ENCODE measurements at places on chromosomes 12 and 14.
A peak's percentile ranks its signal among the peaks of the same experiment; 100 is the strongest.

DNA sequence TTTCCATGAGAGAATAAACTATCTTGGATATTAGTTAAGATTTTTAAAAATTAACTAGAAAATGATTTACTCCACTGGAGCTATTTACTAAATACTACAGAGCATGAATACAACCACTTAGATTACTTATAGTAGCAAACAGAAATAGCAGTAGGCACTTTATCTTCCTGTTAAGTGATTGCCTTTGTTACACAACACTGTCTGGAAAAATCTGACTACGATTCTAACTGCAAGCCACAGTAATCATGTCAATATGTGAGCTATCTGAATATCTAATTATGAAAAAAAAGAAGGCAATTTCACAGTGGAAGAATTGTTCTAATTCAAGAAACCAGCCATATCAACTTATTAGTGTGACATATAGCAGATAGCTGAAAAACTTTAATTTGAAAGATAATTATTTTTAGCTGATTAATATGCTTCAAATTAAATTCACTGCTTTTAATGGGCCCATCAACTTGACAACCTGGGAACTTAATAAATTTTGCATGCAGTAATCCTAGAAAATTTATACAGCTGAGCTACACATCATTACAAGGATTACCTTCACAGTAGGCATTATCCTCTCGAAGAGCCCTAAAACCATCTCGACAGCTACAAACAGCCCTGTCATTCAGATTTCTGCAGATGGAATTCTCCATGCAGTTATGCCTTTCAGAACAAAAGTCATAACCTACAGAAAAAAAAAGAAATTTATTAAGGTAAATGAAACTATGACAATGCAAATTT lies 172.8 kb downstream of the NELL2 start:
- DNase-seq = no peak

GRCh38 chr14:66624336-66624937 lies 116.5 kb downstream of the GPHN start:
- DNase-seq = no peak

DNA sequence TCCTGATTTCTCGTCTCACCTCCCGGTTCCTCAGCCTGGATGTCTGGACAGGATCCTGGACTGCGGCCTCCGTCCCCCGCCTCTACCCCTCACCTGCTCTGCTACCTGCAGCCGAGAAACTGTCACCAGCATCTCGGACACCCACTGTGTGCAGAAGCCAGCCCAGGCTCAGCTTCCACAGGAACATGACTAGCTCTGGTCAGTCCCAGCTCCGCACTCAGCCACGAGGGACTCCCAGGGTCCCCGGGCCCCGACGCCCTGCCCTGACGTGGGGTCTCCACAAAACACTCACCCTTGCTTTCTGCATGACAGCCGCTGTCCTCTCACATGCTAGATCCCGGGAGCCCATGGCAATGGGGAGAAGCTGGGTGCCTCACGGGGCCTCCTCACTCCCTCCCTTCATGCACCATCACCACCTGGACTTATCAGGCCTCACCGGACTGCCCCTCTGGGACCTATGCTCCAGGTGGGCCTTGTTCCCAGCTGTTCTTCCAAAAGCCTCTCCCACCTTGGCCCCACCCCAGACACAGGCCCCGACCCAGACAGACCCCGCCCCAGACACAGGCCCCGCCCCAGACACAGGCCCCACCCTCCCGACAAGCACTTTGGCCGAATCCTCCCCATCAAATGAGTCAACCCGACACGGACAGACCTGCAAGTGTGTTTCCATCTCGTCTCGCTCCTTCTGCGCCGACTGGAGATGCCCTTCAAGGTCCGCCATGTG lies 26.9 kb upstream of the ANKLE2 start:
- DNase-seq = no peak

GRCh38 chr12:27186022-27186839 lies 57.9 kb upstream of the STK38L start:
- DNase-seq = no peak

- DNase-seq = no peak
Observed at GRCh38 chr14:38238332-38238731, 17.6 kb downstream of the CLEC14A start.

DNA sequence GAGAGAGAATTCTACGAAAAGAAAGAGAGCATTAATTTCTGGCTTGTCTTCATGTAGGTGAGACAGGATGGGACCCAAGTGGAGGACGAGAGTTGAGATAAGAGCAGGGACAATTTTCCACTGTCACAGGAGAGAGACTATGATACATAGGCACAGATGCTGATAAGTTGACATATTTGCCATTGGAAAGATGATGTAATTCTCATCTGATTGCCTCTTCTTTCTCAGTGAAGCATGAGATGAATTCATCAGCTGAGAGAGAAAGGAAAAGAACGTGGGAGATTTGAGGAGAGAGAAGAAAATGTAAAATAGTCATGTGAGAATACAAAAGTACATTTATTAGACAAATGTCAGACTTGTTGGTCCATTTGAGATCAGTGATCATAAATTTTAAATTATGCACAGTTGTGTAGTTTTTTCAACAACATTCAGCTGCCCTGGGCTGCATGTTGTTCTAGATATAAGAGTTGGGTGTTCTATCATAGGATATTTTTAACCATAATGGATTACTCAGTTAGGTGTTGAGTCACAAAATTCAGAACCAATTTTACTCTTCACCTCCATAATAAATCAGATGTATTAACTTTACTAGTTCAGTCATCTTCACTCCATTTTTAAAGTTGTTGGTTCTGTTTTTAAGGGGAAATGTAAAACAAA lies 222.9 kb downstream of the DPY19L2 start:
- no peak for DNase-seq

DNA sequence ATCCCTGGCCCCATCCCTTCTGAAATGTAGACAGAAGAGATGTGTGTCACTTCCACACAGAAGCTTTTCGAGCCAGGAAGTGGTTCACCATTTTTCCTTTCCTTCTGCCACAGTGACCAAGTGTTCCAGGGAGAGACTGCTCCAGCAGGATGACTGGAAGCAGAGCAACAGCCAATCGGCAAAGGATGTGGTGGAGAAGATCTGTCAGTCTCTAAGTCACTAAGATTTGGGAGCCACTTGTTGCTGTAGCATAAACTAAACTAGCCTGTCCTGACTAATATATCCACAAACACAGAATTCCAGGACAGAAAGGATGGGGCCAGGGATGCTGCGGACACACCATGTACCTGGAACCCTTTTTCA lies 42.9 kb downstream of the DUSP6 start:
- no peak for DNase-seq

GRCh38 chr12:6241495-6241894 lies 41.3 kb downstream of the CD9 start:
- DNase-seq = no peak

GRCh38 chr12:1607940-1608712 lies 13.7 kb upstream of the FBXL14 start:
- no peak for DNase-seq

- DNase-seq = no peak
Observed at GRCh38 chr12:57046086-57046791, 3.7 kb downstream of the MYO1A start.

DNA sequence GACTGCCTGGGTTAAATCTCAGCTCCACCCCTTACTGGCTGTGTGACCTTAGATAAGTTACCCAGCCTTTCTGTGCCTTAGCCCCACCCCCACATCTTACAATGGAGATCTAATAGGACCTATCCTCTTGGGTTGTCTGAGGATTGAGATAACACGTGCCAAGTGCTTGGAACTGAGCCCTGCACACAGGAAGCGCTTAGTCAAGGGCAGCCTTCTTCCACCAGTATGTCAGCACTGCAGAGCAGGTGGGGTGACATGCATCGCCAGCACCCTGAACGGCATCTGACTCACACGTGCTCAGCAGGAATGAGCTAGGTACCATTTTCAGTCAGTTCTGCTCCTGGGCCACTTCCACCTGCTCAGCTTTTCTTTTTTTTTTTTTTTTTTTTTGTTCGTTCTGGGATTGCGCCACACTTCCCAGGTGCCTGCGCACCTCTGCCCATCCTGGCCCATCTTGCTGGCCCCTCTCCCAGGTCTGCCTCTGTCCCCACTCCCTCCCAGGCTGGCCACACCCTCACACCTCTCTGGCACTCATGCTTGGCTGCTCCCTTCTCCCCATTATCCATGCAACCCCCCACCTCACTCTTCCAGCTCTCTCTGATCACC lies 19.6 kb downstream of the LGMN start:
- DNase-seq = peak; percentile 44

- DNase-seq = no peak
Observed at GRCh38 chr12:9991876-9992275, 7.0 kb downstream of the CLEC1B start.

DNA sequence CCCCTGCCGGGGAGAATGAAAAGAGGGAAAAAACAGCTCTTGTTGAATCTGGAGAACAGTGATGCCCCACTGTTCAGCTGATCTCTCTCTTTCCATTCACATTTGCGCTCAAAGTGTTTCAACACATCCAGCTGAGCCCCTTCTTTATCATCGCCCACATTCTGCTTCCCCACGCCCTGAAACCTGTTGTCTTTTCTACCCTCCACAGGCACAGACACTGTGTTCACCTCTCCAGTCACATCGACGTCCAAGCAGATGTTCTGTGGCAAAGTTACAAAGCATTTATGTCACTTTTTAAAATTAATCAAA lies 338.7 kb downstream of the EGLN3 start:
- no peak for DNase-seq

DNA sequence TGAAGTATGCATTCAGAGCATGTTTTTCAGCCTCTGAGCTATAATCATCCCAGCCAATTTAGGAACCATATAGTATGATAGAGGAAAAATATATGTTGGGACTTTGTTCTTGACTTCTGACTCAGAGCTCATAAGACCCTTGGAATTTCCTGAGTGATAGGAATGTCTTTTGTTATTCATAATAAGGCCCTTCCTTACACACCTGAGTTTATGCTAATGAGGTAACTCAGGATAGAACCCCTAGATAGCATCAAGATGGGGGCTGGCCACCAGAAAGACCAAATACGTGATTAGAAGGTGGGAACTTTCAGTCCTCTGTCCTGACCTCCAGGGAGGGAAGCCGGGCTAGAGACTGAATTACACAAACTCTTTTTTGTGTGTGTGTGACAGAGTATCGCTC lies 32.4 kb upstream of the PLEK2 start:
- DNase-seq = no peak

DNA sequence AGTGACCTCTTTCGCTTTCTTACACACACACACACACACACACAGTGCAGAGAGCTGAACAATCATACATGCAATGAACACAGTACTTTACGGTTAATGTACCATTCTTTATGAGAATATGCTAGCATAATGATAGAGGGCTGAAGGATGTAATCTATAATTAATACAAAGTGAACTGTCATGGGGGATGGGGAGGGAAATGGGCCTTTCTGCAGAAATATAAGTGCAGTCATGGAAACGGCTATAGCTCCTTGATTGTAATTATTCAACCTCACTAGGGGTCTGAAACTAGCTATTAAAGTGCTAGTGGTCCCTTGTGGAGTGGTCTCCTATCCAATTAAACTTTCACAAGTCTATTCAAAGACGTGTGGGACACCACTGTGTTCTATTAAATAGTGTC lies 443.2 kb upstream of the FOXG1 start:
- no peak for DNase-seq

DNA sequence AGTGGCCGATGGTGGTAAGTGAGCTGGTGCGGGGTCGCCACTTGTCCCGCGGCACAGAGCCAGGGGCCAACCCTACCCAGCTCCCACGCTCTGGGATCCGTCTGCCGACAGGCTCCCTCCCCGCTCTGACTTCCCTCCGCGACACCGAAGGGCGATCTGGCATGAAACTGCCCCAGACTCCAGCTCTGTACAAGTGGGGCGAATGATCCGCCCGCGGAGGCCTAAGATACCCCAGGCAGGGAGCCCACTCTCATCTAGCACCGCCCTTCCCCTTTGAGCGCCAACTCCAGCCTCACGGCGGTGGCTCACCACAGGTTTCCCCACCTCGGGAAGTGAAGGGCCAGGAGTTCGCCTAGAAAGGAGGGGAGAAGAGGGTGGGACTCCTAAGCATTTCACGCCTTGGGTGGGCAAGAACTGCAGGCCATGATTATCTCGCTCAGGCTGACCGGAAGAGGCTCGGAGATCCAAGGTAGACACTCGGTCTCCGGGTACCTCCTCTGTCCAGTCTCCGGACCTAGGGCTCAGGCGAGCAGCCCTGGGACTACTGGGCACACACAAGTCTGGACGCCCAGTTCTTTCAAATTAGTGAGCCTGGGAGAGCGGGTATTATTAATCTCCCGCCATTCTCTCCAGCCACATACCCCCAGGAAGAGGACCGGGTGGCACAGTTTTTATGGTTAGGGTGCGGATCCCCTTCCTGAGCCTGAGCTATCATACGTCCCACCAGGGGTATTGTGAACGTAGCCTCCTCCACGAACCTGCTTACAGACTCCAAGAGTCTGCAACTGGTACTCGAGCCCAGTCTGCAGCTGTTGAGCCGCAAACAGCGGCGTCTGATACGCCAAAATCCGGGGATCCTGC lies 849 bp downstream of the WNT1 start:
- no peak for DNase-seq

DNA sequence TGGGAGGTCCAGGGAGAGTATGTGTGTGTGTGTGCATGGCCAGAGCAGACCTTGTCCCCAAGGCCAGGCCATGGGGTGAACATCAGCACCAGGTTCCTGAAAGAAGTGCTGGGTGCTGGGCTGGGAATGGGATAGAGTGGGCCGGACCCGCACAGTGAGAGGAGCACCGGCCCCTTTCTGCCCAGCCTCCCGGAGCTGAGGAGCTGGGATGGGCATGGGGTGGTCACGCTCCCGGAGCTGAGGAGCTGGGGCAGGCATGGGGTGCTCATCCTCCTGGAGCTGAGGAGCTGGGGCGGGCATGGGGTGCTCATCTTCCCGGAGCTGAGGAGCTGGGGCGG lies 83.3 kb downstream of the B4GALNT3 start:
- no peak for DNase-seq

DNA sequence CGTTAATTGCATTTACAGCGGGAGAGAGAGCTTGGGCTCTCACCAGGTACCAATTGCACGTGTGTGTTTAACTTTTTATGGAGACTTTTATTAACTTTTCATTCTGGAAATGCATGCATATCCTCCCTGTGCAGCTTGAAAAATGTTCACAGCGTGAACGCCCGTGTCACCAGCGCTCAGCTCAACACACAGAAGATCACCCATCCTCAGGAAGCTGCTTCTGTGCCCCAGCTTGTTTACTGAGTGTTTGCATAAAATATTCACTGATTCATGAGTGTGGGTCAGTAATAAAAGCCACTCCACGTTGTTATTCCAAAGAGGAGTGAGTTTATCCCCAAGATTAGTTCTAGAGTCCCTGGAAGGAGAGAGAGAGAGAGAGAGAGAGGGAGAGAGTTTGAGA lies 75.5 kb upstream of the FZD10 start:
- no peak for DNase-seq

DNA sequence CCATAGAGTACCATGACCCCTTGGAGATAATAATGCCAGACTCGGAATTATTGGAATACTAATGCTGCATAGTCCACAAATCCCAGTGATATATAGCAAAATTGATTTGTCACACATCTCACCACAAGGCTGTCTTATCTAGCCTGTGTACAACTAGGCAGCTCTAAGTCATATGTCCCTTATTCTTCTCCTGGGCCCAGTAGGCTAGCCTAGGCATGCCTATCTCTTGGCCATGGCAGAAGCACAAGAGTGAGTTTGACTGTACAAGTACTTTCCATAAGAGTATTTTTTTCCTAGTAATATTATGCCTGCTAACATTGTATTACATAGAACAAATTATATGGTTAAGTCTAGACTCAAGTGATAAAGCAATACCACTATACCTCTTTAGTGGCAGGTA lies 1122.1 kb upstream of the SEL1L start:
- DNase-seq = no peak
